ENCODE measurements at places on chromosomes 16 and 17.

DNA sequence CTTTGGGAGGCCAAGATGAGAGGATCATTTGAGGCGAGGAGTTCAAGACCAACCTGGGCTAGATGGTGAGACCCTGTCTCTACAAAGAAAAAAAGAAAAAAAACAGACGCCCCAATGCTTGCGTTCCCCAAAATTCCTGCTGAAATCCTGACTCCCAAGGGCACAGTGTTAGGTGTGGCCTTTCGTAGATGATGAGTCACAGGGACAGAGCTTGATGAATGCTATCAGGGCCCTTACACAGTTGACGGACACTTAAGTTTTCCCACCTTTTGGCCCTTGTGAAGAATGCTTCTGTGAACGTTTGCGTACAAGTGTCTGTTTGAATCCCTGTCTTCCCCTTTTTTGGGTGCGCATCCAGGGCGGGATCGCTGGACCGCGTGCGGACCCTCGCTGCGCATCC lies 16.5 kb upstream of the ZNF750 start:
- DNase-seq = no peak

GRCh38 chr17:60920107-60920506 lies 242.5 kb downstream of the BCAS3 start:
- no peak for DNase-seq

- no peak for DNase-seq
These were observed 3.7 kb downstream of the C16orf89 start for GRCh38 chr16:5062051-5062450.

- DNase-seq = peak; percentile 61
These were observed 16.6 kb upstream of the INPP5K start for GRCh38 chr17:1532836-1533602.

DNA sequence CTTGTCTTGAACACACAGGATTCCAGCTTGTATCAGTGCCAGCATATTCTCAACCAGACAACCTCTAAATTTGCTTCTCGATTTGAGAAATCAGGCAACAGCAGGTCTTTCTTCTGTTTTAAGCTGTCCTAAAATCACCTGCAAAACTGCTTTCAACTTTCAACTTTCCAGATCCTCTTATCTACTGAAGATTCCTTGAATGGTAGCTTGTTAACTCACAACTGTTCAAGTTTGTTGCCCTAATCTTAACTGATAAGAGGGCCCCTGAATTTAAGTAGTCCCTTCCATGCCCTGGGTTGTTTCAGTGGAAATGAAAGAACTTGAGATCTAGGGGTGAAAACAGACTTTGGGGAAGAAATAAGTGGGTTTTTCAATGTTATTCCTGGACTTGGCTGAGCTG lies 57.2 kb downstream of the CHD9 start:
- no peak for DNase-seq

GRCh38 chr17:78230252-78230962 lies 1.0 kb upstream of the TMEM235 start:
- no peak for DNase-seq

DNA sequence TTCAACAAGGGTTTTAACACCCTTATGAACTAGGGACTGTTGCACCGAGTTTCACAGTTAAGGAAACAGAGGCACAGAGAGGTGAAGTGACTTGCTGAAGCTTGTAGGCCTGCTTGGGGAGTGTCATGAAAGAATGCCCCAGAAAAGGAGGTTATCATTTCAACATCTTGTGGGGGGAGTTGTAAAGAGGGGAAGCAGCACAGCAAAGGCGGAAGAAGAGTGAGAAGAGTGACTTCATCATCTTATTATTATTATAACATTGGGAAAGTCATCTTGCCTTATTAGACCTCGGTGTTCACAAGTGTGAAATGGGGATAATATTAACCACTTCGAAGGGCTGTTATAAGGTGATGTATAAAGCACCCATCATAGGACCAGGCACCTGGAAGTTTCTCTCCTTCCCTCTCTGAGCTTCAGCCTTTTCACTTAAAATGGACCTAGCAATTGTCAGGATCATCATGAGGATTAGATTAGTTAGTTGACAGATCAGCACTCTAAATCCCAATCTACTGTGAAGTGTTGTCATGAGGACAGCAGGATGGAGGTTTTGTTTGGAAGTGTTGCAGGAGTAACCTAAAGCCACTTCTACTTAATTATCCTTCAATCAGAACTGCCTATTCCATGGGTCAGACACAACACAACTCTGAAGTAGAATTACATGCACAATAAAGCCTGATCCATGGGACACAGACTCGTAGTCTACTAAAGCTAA lies 2.3 kb downstream of the CCL4 start:
- no peak for DNase-seq

DNA sequence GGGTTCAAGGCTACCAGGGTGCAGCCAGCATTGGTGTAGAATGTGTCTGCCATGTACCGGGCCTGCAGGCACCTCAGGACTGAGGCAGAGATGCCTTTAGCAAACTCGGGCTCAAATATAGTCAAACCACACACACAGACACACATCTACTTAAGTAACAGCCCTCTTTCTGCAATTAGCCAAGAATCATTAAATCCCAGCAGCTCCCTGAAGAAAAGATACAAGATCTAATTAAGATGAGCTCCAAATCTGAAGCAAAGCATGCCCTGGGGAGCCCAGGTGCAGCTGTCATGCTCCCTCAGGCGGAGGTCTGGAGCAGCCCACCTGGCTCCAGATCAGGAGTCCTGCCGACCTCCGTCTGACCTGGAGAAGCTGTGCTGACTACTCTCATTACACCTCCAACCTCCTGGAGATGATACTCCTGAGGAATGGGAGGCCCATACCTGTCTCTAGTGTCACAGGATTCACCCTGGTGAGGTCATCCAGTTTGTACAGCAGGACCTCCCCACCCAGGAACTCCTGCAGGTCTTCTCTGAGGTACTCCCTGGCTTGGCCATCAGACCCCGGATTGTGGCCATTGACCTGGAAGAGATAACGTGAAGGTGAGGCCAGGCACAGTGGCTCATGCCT lies 6.9 kb downstream of the MYO19 start:
- DNase-seq = no peak

- no peak for DNase-seq
These were observed 473 bp upstream of the TPPP3 start for GRCh38 chr16:67393788-67394154.
